ENCODE measurements at places on chromosomes 1 and 21. TPM values are rescaled to one million over a fixed set of nuclear protein-coding genes. Genes with fewer than 3 reads are reported as not detected.

The PTGER3 gene
- not detected for total RNA-seq

The EPHA2 gene
- total RNA-seq: 137 TPM

The SH2D1B gene
- 0.13 TPM for total RNA-seq

The MNDA gene
- not detected for total RNA-seq

The CD48 gene
- total RNA-seq: not detected

The KCND3 gene
- total RNA-seq: not detected

All from A549 treated with Mapracorat at 1 μM for 4 hours (cell line).